ENCODE measurements at places on chromosomes 2 and 18.

GRCh38 chr18:70370762-70371733 is 82.2 kb downstream of the SOCS6 start:
- no peak for DNase-seq

DNA sequence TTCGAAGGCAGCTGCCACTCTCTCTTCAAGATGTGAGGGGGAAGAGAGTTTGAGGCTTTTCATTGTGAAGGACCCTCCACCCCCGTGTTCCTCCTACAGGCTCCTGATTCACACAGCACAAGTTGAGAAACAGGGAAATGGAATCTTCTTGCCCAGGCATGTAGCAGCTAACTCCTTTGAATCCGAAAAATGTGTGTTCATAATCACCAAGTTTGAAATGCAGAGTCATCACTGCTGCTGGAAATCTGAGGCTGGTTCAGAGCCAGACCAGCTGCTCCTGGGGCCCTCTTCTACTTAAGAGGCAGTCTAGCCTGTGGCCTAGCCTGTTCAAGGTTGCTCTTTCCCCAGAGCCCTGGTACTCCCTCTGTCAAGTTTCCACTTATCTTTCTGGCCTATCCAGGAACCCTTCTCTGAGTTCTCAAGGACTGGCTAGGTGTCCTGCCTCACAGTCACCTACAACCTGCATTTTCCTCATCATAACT is 166.4 kb downstream of the TMEM247 start:
- peak; percentile 35 for DNase-seq

DNA sequence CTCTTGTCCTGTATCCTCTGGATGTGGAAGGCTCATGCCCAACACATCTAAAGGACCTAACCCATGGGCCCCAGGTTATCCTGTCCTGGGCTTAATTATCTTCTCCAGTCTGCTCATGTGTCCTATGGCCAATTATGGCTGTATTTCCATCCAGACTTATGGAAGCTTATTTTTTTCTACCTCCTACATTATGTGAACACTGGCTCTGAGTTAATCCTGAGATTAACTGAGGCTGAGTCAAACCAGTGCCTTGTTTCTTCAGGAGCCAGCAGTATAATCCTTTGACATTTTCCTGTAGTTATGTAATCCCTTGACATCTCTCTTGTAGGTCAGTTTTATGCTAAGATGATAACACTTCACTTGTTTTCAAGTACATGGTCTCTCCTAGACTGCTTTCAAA is 213.6 kb downstream of the PMAIP1 start:
- DNase-seq = no peak

GRCh38 chr2:170467568-170468422 is 247.3 kb upstream of the SP5 start:
- DNase-seq = no peak

- no peak for DNase-seq
Observed at GRCh38 chr2:130872741-130873125, 36.0 kb downstream of the ARHGEF4 start.

DNA sequence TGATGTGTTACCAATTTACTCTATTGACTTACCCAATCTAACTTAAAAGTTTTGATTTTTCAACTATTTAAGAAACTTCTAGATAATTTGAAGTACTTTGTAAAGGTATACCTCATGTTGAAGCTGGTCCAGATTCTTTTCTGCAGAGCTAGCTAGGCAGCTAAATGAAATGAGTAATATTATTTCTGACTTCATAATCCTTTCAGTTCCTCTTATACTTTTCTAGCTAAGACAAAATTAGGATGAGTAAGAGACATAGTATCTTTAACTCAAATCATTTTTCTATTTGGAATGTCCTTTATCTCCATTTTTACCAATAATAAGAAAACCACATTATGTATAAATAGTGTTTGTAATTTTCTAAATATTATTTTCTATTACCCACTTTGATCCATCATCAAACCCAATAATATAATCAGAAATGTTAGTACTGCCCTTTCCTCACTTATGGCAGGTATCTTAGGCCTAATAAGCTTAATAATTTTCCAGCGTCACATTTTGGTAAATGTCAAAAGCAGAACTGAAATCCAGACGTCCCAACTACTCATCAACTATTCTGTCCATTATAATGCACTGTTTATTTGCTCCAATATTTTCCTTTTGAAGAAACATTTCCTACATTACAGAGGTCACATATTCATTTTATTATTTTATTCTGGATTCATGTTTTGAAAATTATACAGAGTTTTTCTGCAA is 456.6 kb downstream of the THSD7B start:
- DNase-seq = no peak
